ENCODE measurements at places on chromosomes 1 and 21. TPM values are rescaled to one million over a fixed set of nuclear protein-coding genes. Genes with fewer than 3 reads are reported as not detected.

NUDT4B gene
- total RNA-seq: 0.46 TPM

TNNI3K gene
- total RNA-seq: 1.3 TPM

CFHR3 gene
- 0.49 TPM for total RNA-seq

C1orf226 gene
- total RNA-seq: 31.4 TPM

RGS13 gene
- 3.4 TPM for total RNA-seq

MROH7 gene
- 8.0 TPM for total RNA-seq

TGFBR3 gene
- total RNA-seq: 54.4 TPM

- DNase-seq: no peak
These were observed 9.1 kb downstream of the OLIG1 start for GRCh38 chr21:33078907-33079582.

- DNase-seq: no peak
These were observed 20.7 kb upstream of the RCC2 start for GRCh38 chr1:17460219-17460618.

- no peak for DNase-seq
These were observed 49.7 kb downstream of the APP start for GRCh38 chr21:26120828-26121227.

GRCh38 chr1:7409278-7409677, 361.8 kb upstream of the VAMP3 start:
- DNase-seq: peak; percentile 33

- DNase-seq: no peak
These were observed 16.8 kb upstream of the SH3GLB1 start for GRCh38 chr1:86687595-86687994.

DNA sequence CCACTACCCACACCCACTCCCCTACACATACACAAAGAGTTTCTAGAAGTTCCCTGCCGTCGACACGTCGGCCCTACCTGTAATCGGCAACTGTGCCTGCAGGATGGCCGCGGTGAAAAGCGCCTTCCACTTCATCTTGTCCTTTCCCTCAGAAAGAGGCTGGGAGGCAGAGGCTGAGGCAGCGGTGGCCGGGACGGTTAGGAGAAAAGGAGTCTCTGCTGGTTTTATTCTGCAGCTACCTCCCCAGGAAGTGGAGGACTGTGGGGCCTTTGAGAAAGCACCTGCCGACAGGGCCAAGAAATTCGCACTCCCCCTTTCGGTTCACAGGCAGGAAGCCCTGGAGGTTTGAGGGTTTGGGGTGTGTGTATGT, at the start of gene CD247:
TSS of gene CD247 (minus strand) at position 199 of the 370 bp plus-strand sequence. CDS start at position 135, 64 bp downstream.
- DNase-seq: no peak

- no peak for DNase-seq
These were observed 1.0 kb upstream of the SFN start for GRCh38 chr1:26861889-26862378.

- DNase-seq: no peak
These were observed 102.9 kb downstream of the DTL start for GRCh38 chr1:212138457-212138856.

- no peak for DNase-seq
These were observed 76.2 kb upstream of the KAZN start for GRCh38 chr1:14522077-14522925.
